ENCODE measurements at places on chromosomes 3 and 15.

DNA sequence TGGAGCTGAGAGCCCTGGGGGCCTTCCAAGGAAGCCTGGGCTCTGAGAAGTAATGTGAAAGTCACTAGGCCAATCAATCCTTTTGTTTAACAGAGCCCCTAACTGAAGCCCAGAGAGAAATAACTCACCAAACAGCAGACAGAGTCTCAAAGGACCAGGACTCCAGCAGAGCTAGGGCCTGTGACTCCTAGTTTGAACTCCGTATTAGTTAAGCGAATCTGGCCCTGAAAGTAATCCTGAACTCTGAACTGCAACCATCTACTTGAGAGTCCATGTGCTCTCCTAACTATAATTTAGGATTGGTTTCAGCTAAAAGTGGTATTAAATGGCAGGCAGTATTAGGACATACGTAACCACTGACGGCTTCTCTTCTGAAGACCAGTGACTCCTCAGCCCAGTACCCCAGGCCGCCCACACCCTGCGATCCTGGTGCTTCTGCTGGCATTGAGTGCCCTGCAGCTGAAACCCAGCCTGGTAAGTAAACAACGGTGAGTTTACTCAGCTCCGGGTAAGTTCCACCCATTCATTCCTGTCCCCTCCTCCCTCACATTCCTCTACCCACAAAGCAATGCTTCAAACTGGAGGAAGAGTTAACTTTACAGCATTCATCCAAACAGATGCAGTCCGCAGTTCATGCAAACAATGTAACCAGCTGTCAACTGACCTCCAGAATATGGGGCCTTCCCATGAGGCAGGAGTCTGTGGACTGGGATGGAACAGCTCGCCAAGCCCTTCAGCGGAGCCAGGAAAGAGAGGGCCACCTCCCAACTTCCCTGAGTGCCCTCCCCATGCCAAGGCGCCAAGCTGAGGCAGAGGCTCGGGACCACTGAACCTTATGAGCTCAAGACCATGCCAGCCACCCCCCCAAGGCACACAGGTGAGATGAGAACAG is 7.3 kb downstream of the MYO5C start:
- DNase-seq = no peak

- no peak for DNase-seq
Measured at GRCh38 chr3:160127308-160127707, 97.9 kb upstream of the C3orf80 start.

DNA sequence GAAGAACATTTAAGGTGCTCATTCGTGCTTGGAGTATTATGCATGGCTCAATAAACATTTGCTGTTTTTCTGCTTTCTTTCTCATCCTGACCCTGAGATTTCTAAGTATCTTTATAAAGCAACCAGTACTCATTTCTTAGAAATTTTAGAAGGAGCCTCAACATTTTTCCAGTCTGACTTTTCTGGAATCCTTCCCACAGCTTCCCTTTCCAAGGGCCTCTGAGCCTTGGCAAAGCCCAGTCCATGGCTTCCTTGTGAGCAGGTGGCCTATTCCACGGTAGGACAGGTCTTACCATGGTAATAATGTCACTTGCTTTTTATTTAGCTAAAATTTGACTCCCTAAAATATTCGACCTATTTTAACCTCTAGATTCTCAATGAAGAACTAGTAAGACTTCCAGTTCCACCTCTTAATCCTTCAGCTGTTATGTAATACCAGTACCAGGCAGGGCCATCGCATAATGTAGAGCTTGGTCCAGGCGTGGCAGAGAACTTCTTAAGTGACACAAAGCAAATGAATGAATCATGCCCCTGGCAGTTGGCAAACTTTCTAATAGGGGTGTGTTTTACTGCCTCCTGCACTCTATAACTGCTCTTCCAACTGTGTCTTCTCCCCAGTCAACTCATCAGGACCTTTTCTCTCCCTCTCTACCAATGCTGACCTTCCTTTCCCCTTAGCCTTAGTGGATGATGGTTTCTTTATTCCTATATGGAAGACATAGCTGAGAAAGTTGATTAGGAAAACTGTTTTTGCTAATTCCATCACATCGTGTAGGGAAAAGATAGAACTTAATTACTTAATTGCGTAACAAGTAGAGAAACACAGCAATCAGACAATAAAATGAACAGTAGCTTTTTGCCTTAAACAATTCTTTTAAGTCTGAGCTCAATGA is 894 bp upstream of the TM4SF4 start:
- no peak for DNase-seq

- no peak for DNase-seq
Measured at GRCh38 chr15:38308797-38309196, 56.2 kb downstream of the SPRED1 start.

DNA sequence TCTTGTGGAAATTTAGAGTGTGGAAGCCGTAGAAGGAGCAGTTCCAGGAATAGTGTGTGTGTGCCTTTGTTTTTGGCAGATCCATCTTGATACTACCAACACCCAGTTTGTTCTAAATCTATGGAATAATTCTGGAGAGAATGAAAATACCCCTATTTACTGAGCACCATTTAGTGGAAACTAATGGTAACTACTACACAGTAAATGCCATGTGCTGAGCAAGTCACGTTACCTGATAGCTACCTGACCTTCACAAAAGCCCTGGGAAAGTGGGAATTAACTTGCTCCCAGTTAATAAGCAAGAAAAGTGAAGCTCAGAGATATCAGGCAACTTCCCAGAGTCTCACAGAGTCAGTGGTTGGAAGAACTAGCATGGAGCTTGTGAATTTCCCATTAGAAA is 137.7 kb downstream of the ARPP21 start:
- no peak for DNase-seq

GRCh38 chr3:18047052-18047451 is 304.6 kb upstream of the TBC1D5 start:
- DNase-seq = no peak

DNA sequence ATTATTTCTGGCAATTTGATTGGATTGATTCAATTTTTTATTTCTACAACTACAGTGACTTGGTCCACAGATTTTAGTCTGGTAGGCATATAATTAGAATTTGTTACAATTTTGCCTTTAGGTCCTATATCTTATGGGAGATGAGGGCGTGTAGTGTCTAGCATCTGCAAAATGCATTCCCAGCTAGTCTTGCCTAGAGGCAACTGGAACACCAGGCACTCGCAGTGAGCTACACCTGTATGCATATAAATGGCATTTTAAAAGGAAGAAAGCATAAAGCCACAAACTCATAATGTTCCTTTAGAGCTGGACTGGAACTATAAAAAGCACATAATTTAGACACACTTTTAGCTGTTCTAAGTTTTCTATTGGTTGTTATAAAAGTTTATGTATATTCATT is 17.9 kb upstream of the SPPL2A start:
- DNase-seq = no peak

DNA sequence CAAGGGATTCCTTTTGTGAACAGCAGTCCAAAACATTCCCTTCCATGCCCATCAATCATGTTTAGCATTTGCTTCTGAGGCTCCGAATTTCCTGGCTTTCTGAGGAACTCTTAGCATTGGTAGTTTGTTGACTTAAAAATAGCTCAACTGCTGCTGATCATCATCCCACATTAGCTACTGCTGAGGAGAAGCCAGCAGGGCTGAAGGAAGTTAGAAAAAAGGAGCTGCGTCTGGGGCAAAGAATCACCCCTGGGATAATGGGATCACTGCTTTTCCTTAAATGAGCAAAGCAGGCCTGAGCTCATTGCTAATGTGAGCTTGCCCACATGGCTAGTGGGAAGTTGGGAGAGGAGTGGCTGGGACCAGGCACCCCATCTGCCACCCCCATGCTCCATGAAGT is 39.8 kb downstream of the CYP19A1 start:
- DNase-seq = no peak

DNA sequence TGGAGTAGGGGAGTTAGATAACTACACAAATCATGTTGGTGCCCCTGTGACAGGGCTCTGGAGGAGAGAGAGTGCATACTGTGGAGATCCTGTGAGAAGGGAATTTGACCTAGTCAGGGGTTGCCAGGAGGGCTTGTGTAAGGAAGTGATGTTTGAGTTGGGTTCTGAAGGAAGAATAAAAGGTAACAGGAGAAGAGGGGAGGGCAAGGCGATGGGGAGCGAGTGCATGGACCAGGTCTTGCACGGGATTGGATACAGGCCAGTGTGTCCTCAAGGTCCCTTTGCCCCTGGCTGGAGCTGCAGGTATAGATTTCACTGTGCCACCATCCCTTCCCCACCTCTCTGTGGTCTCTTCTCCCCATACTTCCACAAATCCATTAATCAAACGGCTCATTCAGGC is 83.9 kb downstream of the RGMA start:
- DNase-seq = no peak

DNA sequence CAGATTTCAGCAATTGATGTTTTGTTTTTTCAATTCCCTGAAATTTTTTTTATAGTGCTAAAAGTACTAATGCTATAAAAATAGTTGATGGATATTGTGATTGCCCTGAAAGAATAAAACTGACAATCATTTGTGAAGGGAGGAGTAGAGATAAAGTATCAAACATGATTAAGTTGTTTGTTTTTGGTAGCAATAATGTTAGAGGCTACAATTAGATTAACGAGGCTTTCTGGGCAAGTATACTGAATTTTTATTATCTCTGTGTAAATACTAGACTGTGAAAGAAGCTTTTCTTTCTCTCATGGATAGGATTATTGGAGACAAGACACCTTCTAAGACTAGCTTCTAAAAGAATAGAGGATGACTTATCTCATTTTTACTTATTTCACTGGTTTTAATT is 15.6 kb downstream of the NR1D2 start:
- no peak for DNase-seq

DNA sequence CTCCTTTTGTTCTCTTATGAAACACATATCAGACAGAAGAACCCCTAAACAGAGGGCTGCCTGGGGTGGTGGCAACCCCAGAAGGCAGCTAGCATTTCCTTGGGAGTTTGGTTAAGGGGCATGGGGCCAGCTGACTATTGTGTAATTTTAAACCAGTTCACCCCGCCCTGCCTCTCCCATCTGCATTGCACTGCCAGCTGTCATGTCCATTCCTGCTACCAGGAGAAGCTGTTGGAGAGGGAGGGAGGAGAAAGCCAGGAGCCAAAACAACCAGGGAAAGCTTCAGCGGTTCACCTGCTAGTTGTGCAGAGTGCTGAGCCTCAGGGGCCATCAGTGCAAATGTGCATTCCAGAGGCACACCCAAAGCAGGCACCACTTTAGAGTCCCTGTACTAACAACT is 47.6 kb upstream of the ATP1B3 start:
- DNase-seq = peak; percentile 68

DNA sequence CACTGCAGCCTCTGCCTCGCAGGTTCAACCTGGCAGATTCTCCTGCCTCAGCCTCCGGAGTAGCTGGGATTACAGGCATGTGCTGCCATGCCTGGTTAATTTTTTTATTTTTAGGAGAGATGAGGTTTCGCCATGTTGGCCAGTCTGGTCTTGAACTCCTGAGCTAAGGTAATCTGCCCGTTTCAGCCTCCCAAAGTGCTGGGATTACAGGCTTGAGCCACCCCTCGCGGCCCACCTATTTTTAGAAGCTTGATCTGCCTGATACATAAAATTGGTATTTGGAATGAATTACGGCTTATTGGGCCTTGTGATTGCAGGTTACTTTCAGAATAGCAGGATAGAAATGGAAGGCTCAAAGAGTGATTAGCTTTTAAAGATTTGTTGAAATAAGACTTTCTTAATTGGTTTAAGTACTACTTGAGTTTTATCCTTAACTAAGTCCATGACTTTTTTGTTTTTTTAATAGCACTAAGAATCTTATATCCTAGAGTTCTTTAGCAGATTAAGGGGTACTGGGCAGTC is 25.0 kb downstream of the GMPS start:
- no peak for DNase-seq

DNA sequence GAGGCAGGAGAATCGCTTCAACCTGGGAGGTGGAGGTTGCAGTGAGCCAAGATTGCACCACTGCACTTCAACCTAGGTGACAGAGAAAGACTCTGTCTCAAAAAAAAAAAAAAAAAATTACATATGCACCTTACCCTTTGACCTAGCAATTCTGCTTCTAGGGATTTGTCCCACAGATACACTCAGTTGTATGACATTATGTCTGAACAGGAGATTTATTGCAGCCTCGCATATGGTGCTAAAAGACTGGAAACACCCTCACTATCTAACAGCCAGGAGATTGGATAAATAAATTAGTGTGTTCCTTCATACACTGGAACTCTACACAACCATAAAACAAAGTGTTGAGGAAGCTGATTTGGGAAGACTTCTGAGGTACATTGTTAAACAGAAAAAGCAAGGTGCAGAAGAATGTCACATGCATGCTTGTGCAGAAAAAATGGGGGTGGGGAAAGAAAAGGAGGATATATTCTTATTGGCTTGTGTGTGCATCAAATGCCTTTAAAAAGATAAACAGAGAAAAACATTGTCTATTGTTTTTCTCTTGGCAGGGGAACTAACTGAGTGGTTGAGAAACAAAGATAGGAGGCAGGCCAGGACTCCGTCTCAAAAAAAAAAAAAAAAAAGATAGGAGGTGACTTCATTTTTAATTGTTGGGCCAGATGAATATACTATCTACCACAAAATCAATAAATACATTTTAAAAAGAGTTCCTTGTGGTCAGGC is 30.9 kb downstream of the PPCDC start:
- no peak for DNase-seq

DNA sequence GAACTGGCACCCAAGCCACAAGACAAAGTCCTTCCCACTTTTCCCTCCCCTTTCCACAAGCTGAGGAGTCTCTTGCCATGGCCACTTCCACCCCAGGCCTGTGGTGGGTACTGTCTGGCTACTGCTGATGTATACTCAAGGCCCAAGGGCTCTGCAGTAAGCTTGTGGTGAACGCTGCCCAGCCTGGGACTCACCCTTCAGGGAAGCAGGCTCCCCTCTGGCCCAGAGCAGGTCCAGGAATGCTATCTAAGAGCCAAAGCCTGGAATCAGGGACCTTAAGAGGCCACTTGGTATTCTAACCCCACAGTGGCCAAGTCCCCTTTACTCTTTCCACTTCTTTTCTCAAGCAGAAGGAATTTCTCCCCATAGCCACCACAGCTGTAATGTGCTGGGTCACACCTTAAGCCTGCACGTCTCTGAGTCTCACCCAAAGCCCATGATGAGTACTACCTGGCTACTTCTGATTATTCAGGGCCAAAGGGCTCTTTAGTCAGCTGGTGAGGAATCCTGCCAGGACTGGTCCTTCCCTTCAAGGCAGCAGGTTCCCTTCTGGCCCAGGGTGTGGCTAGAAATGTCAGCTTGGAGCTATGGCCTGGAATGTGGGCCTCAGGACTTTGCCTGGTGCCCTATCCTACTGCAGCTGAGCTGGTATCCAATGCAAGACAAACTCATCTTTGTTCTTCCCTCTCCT is 4.0 kb downstream of the PATL2 start:
- DNase-seq = no peak

DNA sequence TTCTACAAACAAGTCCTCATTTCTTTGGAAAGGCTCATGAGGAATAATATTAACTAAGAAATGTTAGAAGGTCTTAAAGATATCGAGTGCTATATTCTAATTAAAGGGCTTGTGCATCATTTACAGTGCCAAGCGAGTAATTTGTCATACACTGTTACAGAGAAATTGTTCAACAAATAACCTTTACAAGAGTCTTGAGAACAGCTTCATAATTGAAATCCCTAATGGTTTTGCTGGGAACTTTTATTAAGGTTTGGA is 209.5 kb downstream of the MECOM start:
- no peak for DNase-seq

- no peak for DNase-seq
Measured at GRCh38 chr3:8738639-8739038, 5.0 kb downstream of the CAV3 start.

GRCh38 chr3:190173426-190173825 is 52.7 kb upstream of the P3H2 start:
- no peak for DNase-seq

GRCh38 chr3:31525532-31525931 is 7.2 kb upstream of the STT3B start:
- no peak for DNase-seq

All from glutamatergic neuron (in vitro differentiated cells).